ENCODE measurements at places on chromosomes 7 and 10.

DNA sequence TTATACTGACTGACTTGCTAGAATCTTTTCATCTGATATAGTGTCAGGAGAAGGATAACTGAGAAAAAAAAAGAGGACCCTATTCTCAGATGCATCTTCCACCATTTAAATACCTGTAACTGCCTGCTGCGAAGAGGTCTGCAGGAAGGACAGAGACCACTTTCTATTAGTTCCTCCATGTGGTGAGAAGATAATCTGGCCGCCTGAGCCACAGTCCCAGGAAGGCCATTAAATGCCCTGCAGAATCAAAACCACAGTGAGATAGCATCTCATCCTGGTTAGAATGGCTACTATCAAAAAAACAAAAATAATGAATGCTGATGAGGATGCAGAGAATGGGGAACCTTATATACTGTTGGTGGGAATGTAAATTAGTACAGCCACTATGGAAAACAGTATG, 19.9 kb upstream of the IFIT1B start:
- no peak for DNase-seq

DNA sequence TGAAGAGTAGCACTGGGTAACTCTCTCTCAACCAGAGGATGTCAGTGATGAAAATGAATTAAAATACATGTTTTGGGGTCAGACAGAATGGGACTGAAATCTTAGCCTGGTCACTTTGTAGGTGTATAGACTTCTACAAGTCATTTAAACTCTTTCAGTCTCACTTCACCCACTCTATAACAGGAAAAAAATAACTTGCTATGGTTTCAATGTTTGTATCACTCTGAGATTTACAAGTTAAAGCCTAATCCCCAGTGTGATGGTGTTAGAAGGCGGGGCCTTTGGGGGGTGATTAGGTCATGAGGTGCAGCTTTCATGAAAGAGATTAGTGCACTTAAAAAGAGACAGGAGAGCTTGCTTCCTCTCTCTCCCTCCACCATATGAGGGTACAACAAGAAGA, 134.8 kb downstream of the INHBA start:
- no peak for DNase-seq

GRCh38 chr10:86678999-86679792, 10.9 kb downstream of the LDB3 start:
- DNase-seq, result peak; percentile 23

DNA sequence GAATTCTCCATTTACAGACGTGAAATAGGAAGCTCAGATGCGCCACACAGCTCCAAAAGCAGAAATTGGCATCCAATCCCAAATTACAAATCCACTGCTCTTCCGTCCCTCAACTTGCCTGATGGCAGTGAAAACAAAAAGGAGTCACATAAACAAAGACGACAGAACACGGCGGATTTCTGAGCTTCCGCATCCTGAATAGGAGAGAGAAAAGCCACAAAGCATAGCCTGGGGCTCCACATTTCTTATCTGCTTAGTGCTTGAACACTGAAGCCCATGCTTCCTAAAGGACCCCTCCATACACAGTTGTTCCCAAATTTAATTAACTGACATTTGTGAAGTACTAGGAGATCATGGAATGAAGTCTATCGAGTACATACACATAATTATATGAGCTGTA, 32.6 kb downstream of the BEND7 start:
- DNase-seq, result no peak

DNA sequence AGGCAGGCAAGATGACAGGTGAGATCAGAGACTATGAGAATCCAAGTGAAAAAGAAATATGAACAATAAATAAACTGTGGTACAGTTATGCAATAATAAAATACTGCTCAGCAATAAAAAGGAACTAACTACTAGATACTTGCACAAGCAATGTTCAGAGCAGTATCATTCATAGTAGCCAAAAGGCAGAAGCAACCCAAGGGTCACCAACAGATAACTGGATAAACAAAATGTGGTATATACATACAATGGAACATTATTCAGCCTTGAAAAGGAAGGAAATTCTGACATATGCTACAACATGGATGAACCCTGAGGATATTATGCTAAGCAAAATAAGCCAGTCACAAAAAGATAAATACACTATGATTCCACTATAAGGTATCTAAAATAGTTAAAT, 76.9 kb upstream of the KCNIP2 start:
- no peak for DNase-seq

DNA sequence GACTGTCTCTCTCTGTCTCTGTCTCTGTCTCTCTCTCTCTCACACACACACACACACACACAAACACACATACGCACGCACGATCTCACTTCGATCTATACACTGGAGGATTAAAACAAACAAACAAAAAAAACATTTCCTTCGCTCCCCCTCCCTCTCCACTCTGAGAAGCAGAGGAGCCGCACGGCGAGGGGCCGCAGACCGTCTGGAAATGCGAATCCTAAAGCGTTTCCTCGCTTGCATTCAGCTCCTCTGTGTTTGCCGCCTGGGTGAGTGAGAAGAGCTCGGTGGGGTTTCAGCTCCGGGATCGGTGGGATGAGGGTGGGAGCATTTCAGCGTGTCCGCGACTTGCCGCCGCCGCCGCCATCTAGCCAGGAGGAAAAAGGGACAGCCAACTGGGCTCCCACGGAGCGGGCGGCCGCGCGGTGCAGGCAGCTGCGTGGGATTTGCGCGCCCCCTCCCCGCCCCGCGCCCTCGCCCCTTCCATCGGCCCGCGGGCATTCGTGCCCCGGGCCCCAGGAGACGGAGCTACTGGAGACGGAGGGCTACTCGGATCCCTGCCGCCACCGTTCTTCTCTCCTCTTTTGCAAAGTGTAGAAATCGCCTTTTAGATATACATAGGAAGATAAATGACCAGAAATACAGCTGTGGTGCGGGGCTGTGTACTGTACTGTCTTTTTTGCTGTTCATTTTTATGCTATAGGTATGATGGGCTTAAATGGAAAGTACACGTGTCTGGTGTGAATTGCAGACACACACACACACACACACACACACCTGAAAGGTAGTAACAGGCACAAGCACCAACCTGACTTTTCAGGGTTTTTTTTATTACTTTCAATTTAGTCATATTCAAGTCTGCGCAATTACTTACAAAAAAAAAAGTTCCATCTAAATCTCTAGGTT, 581 bp downstream of the PTPRZ1 start:
- no peak for DNase-seq

- DNase-seq, result no peak
These were observed 69.1 kb upstream of the FOXP2 start for GRCh38 chr7:114345494-114345893.

Data from RPMI8226 (cell line).